NCI-H1436 (cell line): ENCODE measurements at places on chromosomes 1 and 21.

GRCh38 chr1:11355559-11356475, 82.8 kb downstream of the UBIAD1 start:
- DNase-seq: peak; percentile 94

GRCh38 chr1:170367615-170368014, 164.4 kb upstream of the GORAB start:
- no peak for DNase-seq

DNA sequence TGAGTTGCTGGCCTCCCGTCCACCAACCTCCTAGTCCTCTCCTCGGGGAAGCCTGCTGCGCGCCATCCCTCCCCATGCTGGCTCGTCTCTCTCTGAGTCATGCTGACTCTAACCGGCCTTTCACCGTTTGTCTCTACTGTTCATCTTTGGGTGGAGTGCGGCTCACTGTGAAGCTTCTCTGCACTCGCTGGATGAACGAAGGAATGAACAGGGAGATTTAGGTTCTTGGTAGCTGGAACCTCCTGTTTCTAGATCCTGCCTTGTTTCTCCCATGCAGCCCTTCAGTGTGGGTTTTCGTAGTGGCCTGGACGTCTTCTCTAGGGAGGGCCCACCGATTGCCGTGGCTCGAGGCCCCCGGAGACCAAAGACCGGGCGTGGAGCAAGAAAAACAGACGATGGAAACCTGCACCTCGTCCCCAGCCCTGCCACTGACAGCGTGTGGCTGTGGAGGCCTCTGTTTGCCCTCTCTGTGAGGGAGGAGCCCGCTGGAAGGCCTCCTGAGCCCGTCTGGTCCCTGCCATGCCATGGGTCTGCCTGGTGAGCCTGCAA, 227.6 kb upstream of the C1orf174 start:
- DNase-seq: no peak

- no peak for DNase-seq
Measured at GRCh38 chr1:12553963-12554362, 64.0 kb downstream of the DHRS3 start.

DNA sequence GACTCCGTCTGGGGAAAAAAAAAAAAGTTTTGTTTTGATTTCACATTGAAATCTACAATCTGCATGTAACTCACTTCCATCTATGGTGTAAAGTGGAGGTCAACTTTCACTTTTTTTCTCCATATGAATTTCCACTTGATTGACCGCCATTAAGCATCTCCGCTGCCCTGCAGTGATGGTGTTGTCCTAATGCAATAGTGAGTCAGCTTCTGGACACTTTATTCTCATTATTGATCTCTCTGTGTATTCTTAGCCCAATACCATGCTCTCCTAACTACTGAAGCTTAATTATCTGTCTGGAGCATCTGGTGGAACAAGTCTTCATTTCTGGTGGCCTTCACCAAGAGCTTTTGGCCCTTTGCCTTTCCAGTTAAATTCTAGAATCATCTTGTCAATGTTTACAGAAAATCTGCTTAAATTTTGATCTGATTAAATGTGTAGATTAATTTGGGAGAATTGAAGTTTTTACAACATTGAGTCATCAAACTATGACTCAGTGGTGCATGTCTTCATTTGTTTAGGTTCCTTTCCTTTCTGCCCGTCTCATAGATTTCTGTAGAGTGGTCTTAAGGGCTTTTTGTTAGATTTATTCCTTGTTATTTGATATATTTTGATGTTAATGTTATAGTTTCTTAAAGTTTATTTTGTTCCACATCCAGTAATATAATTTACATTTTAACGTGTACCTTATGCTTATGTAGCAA, 181.5 kb downstream of the PRDM2 start:
- no peak for DNase-seq

GRCh38 chr1:167808104-167808503, 86.3 kb downstream of the MPZL1 start:
- DNase-seq: no peak
